ENCODE measurements at places on chromosomes 6 and 20. TPM values are rescaled to one million over a fixed set of nuclear protein-coding genes. Genes with fewer than 3 reads are reported as not detected.

DNA sequence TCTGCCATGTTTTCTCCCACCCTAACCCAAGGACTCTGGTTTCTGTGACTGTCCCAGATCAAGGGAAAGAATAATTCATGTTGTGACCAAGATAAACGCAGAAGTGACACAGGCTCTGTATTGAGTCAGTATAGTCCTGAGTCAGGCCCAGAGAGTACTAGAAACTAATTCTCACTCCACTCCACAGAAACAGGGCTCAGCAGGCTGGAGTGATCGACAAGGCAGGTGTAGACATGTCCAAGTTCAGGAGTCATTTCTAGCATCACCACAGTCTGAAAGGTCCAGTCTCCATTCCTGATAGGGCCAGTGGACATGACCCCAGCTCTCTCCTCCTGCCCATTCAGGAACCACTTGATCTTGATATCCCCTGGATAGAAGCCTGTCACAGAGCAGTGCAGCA, 2.7 kb downstream of the HLA-DOB start:
- no peak overlapping the region for H3K4me3 ChIP-seq
- no peaks in the 10 kb centered on the region for H3K36me3 ChIP-seq
- no peak for DNase-seq
- no peaks in the 10 kb centered on the region for H3K27me3 ChIP-seq

DNA sequence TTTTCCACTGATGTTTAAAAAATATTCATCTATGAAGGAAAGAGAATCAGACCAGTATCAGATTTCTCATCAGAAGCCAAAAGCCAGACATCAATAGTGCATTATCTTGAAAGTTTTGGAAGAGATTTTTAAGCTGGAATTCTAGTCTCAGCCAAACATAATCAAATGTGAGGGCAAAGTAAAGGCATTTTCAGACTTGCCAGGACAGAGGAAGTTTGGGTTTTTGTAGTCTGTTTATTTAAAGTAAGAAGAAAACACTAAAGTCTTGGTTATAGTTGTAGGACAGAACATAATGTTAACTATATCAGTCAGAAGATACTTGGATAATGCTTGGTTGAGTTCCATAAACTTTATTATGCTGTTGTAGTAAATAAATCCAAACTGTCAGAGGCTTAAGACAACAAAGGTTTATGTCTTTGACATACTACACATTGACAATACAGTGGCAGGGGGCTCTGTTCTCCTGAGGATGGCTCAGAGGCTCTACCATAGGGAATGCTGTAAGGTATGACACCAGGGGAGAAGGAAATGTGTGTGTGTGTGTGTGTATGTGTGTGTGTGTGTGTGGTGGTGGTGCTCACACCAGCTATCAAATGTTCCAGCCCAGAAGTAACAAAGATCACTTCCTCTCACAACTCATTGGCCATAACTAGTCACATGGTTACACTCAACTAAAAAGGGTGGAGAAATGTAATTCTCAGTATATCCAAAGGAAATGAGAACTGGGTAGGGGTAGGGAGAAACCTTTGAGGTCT, 26.7 kb upstream of the YWHAB start:
- H3K4me1 ChIP-seq = peaks cover 20% of the 10 kb centered on the region
- H3K27ac ChIP-seq = no peak overlapping the region
- H3K27me3 ChIP-seq = no peaks in the 10 kb centered on the region
- H3K36me3 ChIP-seq = no peaks in the 10 kb centered on the region
- no peak overlapping the region for H3K4me3 ChIP-seq

- no peak overlapping the region for H3K27ac ChIP-seq
- H3K27me3 ChIP-seq = no peaks in the 10 kb centered on the region
- no peaks in the 10 kb centered on the region for H3K36me3 ChIP-seq
- no peak overlapping the region for H3K4me3 ChIP-seq
- no peaks in the 10 kb centered on the region for H3K4me1 ChIP-seq
Measured at GRCh38 chr20:61184194-61184593, 67.9 kb upstream of the CDH4 start.

DNA sequence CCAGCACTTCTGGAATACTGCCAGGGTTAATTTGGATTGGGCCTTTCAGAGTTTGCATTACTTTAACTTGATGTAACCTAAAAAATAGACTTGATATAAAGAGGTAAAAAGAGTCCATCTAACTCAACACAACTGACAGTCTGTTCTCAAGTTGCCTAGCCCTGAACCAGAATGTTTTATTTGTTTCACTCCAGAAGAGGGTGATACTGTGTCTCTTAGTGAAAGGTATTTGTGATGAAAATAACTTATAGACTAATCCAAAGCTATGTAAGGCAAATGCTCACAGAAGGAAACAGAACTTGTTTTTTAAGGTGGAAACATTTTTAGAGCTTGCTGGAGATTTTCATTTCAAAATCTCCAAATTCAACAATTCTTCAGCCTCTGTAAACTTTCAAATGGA, 469.1 kb upstream of the RUNX2 start:
- no peak overlapping the region for H3K27ac ChIP-seq
- H3K27me3 ChIP-seq = no peaks in the 10 kb centered on the region
- DNase-seq = no peak
- peaks cover 26% of the 10 kb centered on the region for H3K4me1 ChIP-seq

DNA sequence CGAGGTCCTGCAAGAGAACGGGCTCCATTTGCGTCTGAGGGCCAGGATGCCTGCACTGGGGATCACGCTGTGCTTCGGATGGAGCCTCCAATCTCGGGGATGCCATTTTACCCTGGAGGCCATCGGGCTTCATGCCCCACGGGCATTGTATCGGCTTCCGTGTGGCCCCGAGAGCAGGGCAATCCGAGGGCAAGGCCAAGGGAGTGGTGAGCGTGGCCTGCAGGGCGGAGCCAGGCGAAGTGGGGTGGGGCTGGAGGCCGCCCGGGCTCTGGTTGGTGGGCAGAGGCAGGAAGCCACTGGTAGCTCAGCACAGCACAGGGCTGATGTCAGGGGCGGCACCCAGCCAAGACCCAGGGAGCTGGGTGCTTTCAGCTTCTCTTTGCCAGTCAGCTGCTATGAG, 57.5 kb upstream of the BHLHE23 start:
- DNase-seq = no peak
- H3K36me3 ChIP-seq = no peaks in the 10 kb centered on the region
- no peak overlapping the region for H3K4me3 ChIP-seq
- H3K27ac ChIP-seq = no peak overlapping the region
- H3K4me1 ChIP-seq = no peaks in the 10 kb centered on the region

- no peak overlapping the region for H3K27ac ChIP-seq
- no peak for DNase-seq
Measured at GRCh38 chr6:85660181-85660611, 17.5 kb upstream of the SYNCRIP start.

GRCh38 chr20:32437391-32438074, 79.4 kb downstream of the ASXL1 start:
- peaks cover 20% of the 10 kb centered on the region for H3K4me1 ChIP-seq
- no peak overlapping the region for H3K27ac ChIP-seq

SNAI1 gene
- total RNA-seq = 0.82 TPM

NR2E1 gene
- not detected for total RNA-seq

POM121L2 gene
- not detected for total RNA-seq

EMILIN3 gene
- not detected for total RNA-seq

GRCh38 chr6:170124836-170125235, 166.0 kb downstream of the DLL1 start:
- no peaks in the 10 kb centered on the region for H3K27me3 ChIP-seq
- no peaks in the 10 kb centered on the region for H3K36me3 ChIP-seq
- H3K4me1 ChIP-seq = no peaks in the 10 kb centered on the region
- no peak for DNase-seq
- no peak overlapping the region for H3K27ac ChIP-seq

DNA sequence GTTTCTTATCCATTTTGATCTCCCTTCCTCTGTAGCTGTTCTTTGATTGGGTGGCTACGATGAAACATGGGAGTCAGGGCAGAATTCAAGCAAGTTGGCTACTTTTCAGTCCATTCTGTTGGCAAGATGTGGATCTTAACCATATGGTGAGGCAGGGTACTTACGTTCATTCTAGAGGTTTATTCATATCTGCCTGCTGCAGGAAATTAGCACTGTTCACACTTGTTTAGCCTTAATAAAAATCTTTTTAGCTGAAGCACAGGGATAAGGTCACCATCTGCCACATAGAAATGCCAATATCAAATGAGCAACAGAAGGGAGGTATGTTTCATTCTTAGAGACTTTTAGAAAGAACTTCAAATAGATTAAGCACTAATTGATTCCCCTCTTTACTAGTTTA, 83.9 kb downstream of the GRIK2 start:
- no peaks in the 10 kb centered on the region for H3K36me3 ChIP-seq
- no peaks in the 10 kb centered on the region for H3K27me3 ChIP-seq

Data from naive thymus-derived CD8-positive, alpha-beta T cell (primary cell).